Activated CD8-positive, alpha-beta memory T cell treated with anti-CD3 and anti-CD28 coated beads for 1 hour (primary cell): ENCODE measurements at places on chromosomes 6 and 20.
A peak's percentile ranks its signal among the peaks of the same experiment; 100 is the strongest.

GRCh38 chr6:126516411-126516810, 176.5 kb downstream of the CENPW start:
- DNase-seq, result no peak

- no peak for DNase-seq
These were observed 39.7 kb upstream of the FYN start for GRCh38 chr6:111912904-111913303.

DNA sequence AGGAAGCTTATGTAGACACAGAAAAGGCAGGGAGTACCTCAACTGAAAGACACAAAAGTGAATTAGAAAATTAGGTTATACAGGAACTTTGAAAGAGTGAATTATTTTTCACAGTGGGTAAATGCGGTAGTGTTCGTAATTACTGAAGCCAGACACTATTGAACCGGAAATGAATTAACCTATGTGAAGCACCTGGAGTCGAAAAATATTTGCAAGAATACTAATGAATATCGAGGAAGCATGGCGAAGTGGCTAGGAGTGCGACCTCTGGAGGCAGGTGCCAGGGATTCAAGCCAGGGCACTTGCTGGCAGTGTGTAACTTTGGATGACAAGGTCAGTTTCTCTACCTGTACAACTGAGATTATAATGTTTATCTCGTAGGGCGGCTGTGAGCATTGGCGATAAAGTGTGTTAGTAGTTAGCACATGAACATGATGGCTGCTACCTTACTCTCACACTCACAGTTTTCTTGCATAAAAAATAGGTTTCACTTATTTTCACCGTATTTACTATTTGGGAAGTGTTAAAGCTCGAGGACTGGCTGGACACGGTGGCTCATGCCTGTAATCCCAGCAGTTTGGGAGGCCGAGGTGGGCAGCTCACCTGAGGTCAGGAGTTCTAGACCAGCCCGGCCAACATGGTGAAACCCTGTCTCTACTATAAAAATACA, 567 bp upstream of the SLC18B1 start:
- DNase-seq, result peak; percentile 56

GRCh38 chr6:107329063-107329860, 130.1 kb downstream of the PDSS2 start:
- no peak for DNase-seq

DNA sequence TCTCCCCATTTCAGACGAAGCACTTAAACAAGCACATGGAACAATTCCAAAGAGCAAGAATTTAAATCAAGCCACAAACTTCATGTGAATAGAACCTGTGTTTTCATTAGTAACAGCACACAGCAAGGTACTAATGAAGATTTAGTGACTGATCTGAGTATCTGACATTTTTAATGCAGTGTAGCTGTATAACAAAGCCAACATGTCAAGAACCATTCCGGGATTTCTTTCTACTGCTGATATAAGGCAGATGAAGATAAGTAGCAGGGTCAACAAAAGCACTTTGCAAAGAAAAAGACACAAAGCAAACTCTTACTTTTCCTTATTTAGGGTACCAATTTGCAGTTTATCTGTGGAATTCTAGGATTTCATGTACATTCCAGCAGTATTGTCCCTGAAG, 11.3 kb downstream of the SLC17A5 start:
- DNase-seq, result no peak

DNA sequence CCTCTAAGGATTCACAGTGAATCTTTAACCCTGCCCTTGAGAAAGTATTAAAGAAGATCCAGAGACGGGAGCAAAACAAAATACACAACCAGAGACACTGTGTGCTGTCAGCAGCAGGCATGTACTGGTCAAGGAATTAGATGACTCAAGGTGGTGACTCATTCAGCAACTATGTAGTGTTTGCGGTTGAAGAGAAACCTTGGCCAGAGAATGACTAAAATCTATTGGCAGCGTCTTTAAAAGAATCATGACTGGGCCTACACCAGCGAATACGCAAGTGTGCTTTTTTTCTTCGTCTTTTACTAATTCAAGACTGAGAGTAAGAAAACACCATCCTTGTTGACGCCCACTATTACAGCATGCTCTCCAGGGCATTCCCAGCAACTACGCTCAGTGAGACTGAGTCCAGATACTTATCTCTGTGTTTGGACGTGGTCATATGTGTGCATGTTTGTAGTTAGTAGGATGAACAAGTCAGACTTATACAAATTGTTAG, 72.4 kb upstream of the BACH2 start:
- DNase-seq, result no peak

- no peak for DNase-seq
These were observed 290.4 kb upstream of the HSF2 start for GRCh38 chr6:122109075-122109474.

GRCh38 chr20:51142448-51142847, 119.5 kb upstream of the KCNG1 start:
- DNase-seq, result no peak

- no peak for DNase-seq
These were observed 1.4 kb downstream of the MTCL3 start for GRCh38 chr6:127517693-127518092.

GRCh38 chr6:154888421-154889295, 106.5 kb upstream of the TIAM2 start:
- DNase-seq, result no peak

DNA sequence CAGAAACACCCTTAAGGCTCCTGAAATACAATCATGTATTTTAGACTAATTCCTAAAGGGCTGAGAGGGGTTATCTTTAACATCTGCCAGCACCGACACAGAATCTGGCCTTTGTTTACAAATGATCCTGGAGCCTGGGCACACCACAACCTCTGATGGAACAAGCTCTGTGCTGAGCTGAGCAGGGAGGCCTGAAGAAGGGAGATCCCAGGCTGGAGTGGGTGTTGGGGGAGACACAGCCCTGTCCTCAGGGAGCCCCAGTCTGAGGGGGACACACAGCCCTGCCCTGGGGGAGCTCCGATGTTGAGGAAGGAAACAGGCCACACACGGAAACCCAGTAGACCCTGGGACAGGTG, 130.5 kb downstream of the VEGFA start:
- DNase-seq, result no peak
